ENCODE measurements at places on chromosomes 3 and 15.

DNA sequence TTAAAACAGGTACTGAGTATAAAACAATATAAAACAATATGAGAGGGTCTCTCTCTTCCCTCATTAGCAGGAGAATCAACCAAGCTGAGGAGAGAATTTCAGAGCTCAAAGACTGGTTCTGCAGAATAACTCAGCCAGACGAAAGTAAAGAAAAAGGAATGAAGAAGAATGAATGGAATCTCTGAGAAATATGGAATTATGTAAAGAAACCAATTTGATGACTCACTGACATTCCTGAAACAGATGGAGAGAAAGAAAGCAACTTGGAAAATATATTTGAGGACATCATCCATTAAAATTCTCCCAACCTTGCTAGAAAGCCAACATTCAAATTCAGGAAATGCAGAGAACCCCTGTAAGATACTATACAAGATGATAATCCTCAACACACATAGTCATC lies 630.9 kb downstream of the PYDC2 start:
- DNase-seq = no peak

GRCh38 chr3:115651087-115651486 lies 27.8 kb downstream of the GAP43 start:
- DNase-seq = no peak

- DNase-seq = no peak
These were observed 10.1 kb upstream of the C3orf22 start for GRCh38 chr3:126568776-126569342.

DNA sequence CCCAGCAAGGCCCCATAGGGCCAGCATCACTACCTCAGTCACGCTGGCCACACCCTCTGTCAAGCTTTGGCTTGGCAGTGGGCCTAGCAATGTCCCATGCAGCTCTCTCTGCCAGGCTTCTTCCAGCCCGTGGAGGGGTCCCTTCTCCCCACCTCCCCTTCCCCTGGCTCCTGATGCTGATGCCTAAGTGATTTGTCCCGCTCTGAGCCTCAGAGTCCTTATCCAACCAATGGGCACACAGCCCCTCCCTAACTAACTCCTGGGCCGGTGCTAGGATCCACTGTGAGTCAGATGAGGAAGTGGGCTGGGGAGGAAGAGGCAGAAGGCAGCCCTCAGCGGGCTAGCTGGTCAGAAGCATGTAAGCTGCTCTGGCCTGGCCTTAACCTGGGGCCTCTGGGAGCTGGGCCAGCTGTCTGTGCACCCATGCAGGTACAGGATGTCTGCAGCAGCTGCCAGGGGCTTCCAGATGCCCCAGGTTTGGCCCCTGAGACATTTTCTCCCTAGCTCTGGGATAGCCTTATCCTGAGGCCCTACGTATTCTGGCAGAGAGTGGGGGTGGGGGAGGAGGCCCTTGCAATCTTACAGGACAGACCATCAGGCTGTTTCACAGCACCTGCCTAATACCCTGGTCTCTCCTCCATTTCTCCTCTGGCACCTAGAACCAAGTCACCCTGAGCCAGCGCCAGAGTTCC lies 740 bp upstream of the ZBTB47 start:
- no peak for DNase-seq

DNA sequence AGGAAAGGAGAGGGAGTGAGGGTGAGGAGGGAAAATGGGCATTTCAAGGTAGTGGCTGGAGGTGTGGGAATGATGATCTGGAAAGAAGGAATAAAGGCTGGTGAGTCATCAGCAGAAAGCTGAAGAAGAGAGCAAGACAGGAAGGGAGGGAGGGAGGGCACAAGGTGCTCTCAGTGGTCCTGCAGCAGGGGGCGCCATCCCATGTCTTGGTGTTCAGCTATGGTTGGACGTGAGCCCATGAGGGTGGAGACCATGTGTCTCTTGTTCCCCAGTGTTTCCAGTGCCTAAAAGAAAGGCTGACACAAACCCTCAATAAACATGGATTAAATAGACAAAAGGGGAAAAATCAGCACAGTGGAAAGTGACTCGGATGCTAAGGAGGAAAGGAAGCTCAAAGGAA lies 228.5 kb downstream of the NTRK3 start:
- no peak for DNase-seq

GRCh38 chr3:134829721-134830120 lies 34.7 kb downstream of the EPHB1 start:
- DNase-seq = no peak

GRCh38 chr3:11604139-11604892 lies 39.4 kb downstream of the VGLL4 start:
- DNase-seq = peak; percentile 65

GRCh38 chr3:21417991-21418390 lies 333.0 kb downstream of the ZNF385D start:
- DNase-seq = no peak

- DNase-seq = no peak
These were observed 86.2 kb upstream of the FRMD4B start for GRCh38 chr3:69472093-69472492.
